ENCODE measurements at places on chromosomes 7 and 10.

DNA sequence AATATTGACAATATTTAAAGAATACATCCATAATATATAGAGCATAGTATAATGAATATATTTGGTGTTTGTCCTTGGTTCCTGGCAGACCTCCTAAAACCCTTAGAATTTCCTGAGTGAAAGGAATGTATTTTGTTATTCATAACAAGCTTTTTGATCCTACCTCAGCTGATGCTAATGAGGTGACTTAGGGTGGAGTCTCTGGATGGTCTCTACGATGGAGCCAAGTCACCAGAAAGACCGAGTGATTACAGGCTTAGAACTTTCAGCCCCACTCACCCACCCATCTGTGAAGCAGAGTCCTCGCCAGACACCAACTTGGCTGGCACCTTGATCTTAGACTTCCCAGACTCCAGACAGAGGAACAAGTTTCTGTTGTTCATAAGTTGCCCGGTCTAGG lies 35.9 kb downstream of the UPF2 start:
- H3K27ac ChIP-seq, result no peak overlapping the region
- H3K27me3 ChIP-seq, result no peaks in the 10 kb centered on the region
- DNase-seq, result no peak
- H3K4me1 ChIP-seq, result no peaks in the 10 kb centered on the region

- H3K4me1 ChIP-seq, result peaks cover 1% of the 10 kb centered on the region
- no peaks in the 10 kb centered on the region for H3K27me3 ChIP-seq
- H3K4me3 ChIP-seq, result peak within 1 kb of the TSS; percentile 52
- H3K36me3 ChIP-seq, result no peaks in the 10 kb centered on the region
Measured at GRCh38 chr7:105581066-105581811, at the start of gene EFCAB10. EFCAB10 (minus strand) TSS chr7:105581493; CDS start chr7:105581463, 30 bp downstream.

DNA sequence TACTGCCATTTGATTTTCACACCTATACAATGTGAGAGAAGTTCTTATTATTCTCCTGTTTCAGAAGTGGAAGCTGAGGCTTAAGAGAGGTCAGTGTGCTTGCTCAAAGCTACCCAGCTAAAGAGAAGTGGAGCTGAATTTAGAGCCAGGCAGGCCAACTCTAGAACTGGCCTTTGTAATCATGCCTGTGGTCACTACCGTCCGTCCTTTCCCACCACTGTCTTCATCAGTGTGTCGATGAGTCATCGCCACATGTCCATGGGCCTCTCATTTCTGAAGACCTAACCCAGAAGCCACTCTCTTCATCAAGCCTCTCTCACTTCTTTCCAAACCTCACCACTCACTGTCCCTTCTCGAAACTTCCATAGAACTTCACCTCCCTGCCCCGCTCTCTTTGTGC lies 237.8 kb downstream of the KIAA1217 start:
- H3K4me1 ChIP-seq, result peaks cover 14% of the 10 kb centered on the region
- no peaks in the 10 kb centered on the region for H3K27me3 ChIP-seq
- DNase-seq, result no peak
- H3K27ac ChIP-seq, result no peak overlapping the region
- no peaks in the 10 kb centered on the region for H3K36me3 ChIP-seq
- H3K4me3 ChIP-seq, result no peak overlapping the region

DNA sequence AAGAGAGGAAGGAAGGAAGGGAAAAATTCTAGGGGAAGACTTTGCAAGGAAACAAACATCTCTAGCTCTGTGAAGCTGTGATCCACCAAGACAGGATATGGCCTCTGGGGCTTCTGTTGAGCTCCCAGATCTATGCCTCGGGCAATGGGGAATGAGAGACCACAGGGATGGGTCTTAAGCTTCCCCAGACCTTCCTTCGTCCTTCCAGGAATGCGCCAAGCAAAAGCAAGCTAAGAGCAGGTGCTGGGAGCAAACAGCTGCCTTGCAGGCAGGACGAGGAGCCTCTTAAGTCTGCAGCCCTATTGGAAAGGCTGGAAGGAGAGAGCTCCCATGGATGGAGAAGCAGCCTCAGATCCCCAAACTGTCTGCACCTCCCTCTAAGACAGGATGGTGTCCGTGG lies 21.9 kb upstream of the ELN start:
- H3K36me3 ChIP-seq, result no peaks in the 10 kb centered on the region
- DNase-seq, result no peak
- H3K27me3 ChIP-seq, result no peaks in the 10 kb centered on the region
- H3K4me3 ChIP-seq, result no peak overlapping the region

DNA sequence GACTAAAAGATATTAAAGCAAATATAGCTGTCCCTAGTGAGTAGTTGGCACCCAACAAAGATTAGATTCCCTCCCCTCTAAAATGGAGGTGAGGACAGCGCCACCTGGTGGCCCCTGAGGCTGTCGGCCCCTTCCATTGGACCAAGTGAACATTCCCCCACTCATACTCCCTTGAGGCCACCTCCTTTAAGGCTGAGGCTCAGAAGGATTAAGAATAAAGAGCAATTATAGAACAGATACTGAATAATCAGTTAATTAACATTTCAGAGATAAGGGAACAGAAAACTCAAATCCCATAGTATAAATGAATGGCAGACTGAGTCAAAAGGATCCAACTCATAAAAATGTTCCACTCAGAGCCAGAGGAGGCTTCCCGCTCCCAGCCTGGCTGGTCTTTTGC lies 130.4 kb upstream of the GHITM start:
- H3K27me3 ChIP-seq, result no peaks in the 10 kb centered on the region
- DNase-seq, result peak; percentile 47
- H3K36me3 ChIP-seq, result no peaks in the 10 kb centered on the region
- no peak overlapping the region for H3K4me3 ChIP-seq
- peaks cover 8% of the 10 kb centered on the region for H3K4me1 ChIP-seq

- no peak overlapping the region for H3K4me3 ChIP-seq
- H3K27ac ChIP-seq, result no peak overlapping the region
- DNase-seq, result no peak
- H3K36me3 ChIP-seq, result no peaks in the 10 kb centered on the region
- H3K4me1 ChIP-seq, result no peaks in the 10 kb centered on the region
- no peaks in the 10 kb centered on the region for H3K27me3 ChIP-seq
Measured at GRCh38 chr10:96380821-96381220, 22.0 kb upstream of the OPALIN start.

DNA sequence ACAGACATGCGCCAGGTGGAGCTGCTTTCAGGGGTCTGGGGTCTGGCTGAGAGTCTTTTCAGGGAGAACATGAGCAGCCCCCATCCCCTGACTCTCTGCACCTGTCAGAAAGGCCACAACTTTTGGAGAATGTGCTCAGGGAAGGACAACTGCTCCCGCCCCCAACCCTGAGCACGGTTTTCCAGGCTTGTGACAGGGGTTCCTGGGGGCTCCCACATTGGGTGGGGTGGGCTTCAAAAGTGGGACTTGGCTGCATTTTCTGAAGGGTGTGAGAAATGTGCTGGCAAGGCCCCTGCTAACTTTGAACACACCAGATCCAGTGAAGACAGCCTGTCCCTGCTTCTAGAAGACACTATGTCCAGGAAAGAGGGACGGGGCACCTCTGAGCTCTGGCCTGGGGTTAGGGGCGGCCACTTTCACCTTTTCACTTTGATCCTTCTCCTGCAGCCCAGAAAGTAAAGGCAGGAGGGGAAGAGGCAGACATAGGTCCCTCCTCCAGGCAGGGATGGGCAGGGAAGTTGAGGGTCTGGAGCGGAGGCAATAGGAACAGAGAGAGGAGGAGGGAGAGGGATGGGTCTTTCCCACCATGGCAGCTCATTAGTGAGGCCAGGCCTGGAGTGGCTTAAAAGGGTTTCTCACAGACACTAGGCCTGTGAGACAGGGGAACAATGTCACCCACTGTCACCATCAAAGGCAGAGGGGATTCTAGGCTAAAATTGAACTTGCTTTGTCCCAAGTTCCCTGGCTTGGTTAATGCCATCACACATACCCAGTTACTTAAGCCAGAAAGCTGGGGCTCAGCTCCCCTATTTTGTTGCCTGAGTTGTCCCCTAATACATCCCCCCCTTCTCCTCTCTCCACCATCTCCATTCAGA lies 1.5 kb downstream of the KCP start:
- no peak for DNase-seq
- H3K27me3 ChIP-seq, result peaks cover 22% of the 10 kb centered on the region
- H3K4me3 ChIP-seq, result no peak overlapping the region
- no peak overlapping the region for H3K27ac ChIP-seq
- 0 out of 2 replicates have a peak, but pooled peaks cover 5% of the 10 kb centered on the region for H3K4me1 ChIP-seq

- H3K4me1 ChIP-seq, result no peaks in the 10 kb centered on the region
- H3K27ac ChIP-seq, result no peak overlapping the region
- peak; percentile 30 for DNase-seq
- no peak overlapping the region for H3K4me3 ChIP-seq
- no peaks in the 10 kb centered on the region for H3K36me3 ChIP-seq
- no peaks in the 10 kb centered on the region for H3K27me3 ChIP-seq
Measured at GRCh38 chr7:136874393-136875032, 6.1 kb downstream of the CHRM2 start.

GRCh38 chr7:129332254-129333035 lies 101.8 kb upstream of the STRIP2 start:
- no peaks in the 10 kb centered on the region for H3K27me3 ChIP-seq
- H3K36me3 ChIP-seq, result no peaks in the 10 kb centered on the region
- no peak overlapping the region for H3K4me3 ChIP-seq
- H3K4me1 ChIP-seq, result no peaks in the 10 kb centered on the region
- H3K27ac ChIP-seq, result no peak overlapping the region
- DNase-seq, result no peak

DNA sequence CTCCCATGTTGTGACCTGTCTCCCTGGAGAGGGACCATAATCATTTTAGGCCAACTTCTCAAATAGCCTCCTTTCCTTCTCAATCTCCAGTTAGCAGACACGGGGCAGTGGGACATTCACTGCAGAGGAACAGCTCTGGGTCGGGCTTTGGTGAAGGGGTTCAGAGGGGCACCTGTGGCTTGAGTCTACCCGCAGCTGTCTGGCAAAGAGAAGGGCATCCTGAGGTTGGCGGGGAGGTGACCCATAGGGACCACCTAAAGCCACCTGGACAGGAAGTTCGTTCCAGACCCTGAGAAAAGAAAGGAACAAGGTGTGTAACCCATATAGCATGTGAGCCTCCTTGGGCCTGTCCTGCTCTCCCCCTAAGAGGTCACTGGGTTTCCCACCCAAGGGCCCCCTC lies 155.0 kb downstream of the OAT start:
- H3K4me1 ChIP-seq, result no peaks in the 10 kb centered on the region
- H3K4me3 ChIP-seq, result no peak overlapping the region
- no peak for DNase-seq
- H3K27me3 ChIP-seq, result no peaks in the 10 kb centered on the region

DNA sequence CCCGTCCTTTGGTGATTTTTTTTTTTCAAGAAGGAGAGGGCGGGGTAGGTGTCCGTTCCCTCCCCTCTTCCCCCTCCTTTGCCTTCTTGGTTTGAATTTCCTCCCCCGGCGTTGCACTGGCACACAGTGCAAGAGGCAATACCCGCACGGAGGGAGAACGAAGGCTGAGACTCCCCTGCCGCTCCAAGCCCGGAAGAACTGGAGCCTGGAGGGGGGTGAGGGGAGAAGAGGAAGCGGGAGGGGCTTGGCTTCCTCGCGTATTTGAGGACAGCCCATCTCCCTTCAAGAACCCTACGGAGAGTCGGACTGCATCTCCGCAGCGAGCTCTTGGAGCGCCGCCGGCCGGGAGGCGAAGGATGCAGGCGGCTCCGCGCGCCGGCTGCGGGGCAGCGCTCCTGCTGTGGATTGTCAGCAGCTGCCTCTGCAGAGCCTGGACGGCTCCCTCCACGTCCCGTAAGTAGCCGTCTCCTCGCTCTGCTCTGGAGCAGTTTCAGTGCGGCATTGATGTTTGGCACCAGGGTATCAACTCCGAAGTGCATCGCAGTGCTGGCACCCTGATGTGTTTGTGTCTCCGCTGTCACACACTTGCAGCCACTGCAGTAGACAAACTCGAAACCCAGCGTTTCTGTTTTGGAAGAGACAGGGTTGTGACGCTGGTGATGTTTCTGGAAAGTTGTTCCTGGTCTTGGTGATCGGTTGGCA lies at the start of gene CNTNAP2:
Gene CNTNAP2, plus strand, starts transcription at position 281 of the 702 bp plus-strand sequence. Its CDS starts 76 bp downstream, at position 357.
- DNase-seq, result no peak
- H3K4me3 ChIP-seq, result peak within 1 kb of the TSS; percentile 64
- no peak within 1 kb of the TSS for H3K27ac ChIP-seq
- H3K27me3 ChIP-seq, result no peaks in the 10 kb centered on the region
- no peaks in the 10 kb centered on the region for H3K36me3 ChIP-seq
- H3K4me1 ChIP-seq, result no peaks in the 10 kb centered on the region

DNA sequence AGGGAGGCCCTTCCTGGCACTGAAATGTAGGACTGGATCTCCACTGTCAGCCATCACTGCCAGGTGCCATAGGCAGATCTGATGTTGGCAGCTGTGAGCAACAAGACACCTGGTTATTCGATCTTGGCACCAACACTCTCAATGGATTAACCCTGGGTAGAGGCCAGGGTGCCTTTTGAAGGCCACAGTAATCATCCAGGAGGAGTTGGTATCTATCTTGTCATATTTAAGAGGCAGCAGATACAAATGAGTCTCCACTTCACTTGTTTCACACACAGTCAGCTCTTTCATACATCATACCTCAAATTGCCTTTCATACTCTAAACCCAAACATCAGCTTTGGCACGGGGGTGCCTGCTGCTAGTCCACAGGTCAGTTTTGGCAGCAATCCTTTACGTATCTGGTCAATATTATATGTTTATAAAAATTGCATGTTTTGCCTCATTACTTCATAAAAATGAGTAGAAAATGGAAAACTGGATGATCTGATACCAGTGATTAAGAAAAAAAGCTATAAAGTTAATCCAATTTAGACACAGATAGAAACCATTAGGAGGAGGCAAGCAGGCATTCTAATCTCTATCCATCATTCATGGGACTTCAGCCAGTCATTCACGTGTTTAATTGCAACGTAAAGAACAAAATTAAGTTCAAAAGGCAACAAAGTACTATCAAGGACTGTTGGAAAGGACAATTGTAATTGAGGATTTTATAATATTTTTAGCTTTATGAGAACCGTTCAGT lies 12.7 kb upstream of the CACUL1 start:
- no peaks in the 10 kb centered on the region for H3K36me3 ChIP-seq
- no peak for DNase-seq
- H3K27ac ChIP-seq, result no peak overlapping the region
- H3K4me3 ChIP-seq, result no peak overlapping the region

DNA sequence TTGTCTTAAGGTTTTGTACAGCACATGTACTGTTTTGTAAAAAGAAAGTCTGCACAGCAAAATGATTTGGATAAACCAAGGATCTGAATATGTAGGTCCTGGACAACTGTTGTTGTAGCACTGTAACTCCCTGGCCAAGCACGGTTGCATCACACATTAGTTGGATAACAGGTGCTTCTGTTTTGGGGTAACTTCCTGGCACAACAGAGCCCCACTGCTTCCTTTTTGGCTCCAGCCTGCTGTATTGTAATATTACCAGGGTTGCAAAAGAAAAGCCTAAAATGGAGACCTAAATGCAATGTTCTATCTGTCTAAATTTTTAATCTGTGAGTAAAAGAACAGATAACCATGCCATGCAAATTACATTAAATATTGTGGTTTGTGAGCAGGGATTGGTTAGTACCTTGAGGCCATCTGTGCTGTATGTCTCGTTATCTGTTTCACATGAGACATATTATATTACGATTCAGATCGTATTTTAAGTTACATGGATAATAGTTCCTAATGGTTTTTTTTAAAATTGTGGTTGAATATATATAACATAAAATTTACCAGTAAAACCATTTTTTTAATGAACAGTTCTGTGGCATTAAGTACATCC lies 27.5 kb upstream of the WAC start:
- H3K4me3 ChIP-seq, result no peak overlapping the region
- H3K36me3 ChIP-seq, result no peaks in the 10 kb centered on the region
- DNase-seq, result no peak
- H3K27ac ChIP-seq, result no peak overlapping the region
- no peaks in the 10 kb centered on the region for H3K27me3 ChIP-seq

- DNase-seq, result no peak
- H3K4me1 ChIP-seq, result peaks cover 13% of the 10 kb centered on the region
- H3K4me3 ChIP-seq, result no peak overlapping the region
- H3K27ac ChIP-seq, result no peak overlapping the region
- no peaks in the 10 kb centered on the region for H3K36me3 ChIP-seq
Measured at GRCh38 chr7:134037991-134038390, 89.1 kb upstream of the LRGUK start.
